ENCODE measurements at places on chromosomes 4 and X.

- no peak for DNase-seq
Measured at GRCh38 chr4:43496188-43496587, 603.7 kb downstream of the GRXCR1 start.

GRCh38 chr4:87375719-87376291 is 15.2 kb downstream of the HSD17B11 start:
- peak; percentile 67 for DNase-seq

DNA sequence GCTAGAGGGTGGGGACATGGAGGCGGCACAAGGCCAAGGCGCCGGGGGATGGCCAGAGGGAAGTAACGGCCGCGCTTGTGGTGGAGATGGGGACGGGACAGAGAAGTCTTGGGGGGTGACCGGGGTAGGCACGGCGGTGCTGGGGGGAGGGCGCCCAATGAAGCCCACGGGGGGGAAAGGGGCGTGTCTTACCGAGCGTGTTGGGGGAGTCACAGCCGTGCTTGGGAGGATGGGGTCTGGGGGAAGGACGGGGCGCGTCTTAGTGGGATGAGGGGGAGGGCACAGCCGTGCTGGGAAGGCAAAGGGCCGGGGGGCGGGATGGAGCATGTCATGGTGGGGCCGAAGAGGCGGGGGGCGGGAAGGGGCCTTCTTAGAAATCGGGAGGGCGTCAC is 952 bp downstream of the ARSD start:
- peak; percentile 35 for DNase-seq

- peak; percentile 40 for DNase-seq
Measured at GRCh38 chrX:150486011-150486410, 82.4 kb upstream of the MTM1 start.
